Right renal pelvis (tissue), 4 donors: ENCODE measurements at places on chromosomes 5 and 9.

GRCh38 chr5:126864042-126864688 lies 87.2 kb downstream of the LMNB1 start:
- no peak for DNase-seq

DNA sequence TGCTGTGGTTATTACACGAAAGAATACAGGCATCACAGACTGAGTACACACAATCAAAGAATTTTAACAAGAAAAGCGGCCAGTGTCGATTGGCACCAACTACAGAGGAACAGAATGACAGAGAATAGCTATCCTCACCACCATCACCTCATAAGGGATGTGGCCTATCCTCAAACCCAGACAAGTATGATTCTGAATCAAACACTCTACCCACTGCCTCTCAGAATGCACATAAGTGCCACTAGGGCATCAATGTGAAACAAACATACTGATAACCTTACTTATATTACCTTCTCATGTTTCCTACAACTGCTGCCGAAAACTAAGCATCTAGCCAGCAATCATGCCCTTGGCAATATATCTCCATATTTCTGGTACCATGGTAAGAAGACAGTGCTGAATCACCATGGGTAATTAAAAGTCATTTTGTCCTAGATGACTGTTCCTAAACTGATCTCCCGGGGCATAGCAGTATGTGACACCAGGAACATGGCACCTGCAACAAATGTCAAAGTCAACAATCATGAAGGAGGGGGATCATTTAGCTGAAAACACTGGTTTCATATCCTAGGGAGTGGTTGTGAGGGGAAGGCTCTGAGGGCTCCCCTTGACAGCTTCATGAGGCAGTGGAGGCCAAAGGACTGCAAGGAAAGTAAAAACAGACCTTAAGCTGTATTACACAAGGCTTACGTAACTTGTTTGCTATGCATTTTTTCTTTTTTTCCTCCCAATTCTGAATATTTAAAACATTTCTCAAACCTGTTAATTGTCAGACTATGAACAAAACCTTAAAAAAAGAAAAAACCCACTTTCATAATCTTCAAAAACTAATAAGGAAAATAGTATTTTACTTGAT lies 88.3 kb downstream of the LHFPL2 start:
- DNase-seq = no peak

DNA sequence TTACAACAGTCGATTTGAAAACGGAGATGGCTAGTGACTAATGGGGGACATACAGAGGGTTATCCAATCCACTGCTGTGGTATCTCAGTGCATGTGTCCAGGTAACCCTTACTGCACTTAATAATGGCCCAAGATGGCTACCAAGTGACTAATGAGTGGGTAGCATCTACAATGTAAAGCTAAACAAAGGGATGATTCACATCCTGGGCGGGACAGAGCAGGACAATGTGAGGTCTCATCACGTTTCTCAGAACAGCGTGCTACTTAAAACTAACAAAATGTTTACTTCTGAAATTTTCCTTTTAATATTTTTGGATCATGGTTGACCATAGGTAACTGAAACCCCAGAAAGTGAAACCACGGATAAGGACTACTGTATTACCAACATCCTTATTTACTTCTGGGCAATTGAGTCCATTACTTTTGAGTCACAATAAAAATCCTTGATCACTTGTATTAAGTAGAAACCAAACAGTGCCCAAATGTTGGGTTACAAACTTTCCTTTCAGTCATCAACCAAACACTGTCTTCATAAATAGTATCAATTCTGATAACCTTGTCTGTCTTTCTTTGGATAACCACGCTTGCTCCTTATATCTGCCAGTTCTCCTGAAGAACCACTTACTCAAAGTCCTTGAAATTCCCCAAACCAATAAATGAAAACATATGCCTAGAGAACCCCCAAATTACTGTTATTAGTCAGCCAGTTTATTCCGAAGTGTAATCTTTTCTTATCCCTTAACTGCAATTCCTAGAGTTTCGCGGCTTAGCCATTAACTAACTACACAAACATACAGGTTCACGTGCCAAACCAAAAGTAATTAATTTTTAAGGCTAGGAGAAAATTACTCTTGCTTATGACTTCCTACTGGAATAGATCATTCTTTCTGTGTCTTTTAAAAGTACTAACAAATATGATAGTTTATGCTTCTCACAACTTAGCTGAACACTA lies 59.7 kb downstream of the ELL2 start:
- no peak for DNase-seq

GRCh38 chr9:136093995-136094881 lies 851 bp downstream of the NACC2 start:
- DNase-seq = no peak

GRCh38 chr9:95360866-95361265 lies 43.4 kb upstream of the FANCC start:
- no peak for DNase-seq

DNA sequence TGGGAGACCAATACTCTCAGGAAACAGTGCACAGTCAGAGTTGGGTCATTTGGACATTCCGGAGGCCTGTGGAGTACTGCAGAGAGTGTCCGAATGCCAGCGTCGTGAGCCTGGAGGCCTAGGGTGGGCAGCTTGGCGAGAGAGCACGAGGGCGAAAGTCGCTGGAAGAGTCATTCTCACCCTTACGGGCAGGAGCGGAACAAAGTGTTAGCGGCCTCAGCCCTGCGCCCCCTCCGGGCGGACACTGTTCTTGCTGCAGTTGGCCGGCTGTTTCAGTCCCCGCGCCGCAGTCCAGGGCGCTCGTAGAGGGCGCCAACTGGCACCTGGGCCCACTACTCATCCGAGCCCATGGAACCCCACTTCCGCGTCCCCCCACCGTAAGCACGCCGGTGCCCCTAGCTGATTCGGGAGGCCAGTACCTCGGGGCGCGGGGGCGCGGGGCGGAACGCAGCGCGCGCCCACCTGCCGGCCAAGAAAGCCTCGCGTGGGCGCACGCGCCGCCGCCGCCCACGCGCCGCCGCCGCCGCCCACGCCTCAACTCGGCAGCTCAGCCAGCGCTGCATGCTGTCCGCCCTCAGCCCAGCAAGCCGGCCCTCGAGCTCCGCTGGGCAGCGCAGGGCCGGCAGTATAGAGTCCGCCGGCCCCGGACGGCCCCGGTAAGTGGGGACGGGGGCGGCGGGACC lies 99.7 kb upstream of the CCL21 start:
- peak; percentile 12 for DNase-seq

DNA sequence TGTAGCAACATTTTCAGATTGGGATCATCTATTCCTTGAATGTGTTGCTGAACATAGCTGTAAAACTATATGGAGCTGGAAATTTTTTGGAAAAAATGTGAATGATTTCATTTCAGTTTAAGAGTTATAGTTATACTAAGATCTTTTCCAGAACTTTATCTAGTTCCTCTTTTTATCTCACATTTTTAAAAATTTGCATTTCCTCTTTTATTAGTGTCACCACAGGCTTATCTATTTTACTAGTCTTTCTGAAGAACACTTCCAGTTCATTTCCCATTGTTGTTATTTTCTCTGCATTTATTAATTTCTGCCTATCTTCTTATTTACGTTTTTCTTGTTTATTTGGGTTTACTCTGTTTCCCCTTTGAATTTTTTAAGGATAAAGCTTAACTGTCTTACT lies 46.0 kb upstream of the FSTL4 start:
- no peak for DNase-seq

- DNase-seq = peak; percentile 59
Observed at GRCh38 chr5:164504141-164504772, 998.8 kb downstream of the MAT2B start.

DNA sequence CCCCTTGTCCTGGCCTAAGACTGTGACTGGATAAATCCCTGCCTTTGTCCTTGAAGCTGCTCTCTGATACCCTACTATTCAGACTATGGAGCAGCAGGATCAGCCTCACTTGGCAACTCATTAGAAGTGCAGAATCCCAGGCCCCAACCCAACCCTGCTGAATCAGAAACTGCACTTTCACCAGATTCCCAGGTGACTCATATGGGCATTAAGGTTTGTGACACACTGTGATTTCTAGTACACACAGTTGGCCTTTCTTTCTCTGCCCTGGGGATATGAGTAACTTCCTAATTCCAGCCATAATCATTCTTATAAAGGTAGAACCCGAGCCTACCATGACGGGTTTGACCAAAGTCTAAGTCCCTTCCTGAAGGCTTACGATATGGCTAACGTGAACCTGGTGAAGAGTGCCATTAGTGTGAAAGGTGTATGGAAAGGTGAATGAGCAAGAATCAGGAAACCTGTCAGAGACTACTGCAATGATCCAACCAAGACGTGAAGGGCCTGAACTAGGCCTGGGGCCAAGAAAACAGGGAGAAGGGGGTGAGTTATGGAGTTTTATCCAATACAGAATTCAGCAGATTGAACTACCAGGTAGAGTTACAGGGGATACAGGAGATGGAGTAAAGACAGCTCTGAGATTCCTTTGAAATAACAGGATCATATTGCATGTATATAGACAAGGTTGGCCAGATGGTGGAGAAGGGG lies 533.0 kb downstream of the BNC2 start:
- no peak for DNase-seq
